GM23248 (cell line): ENCODE measurements at places on chromosomes 3 and 15. TPM values are rescaled to one million over a fixed set of nuclear protein-coding genes. Genes with fewer than 3 reads are reported as not detected.

The CYP11A1 gene
- polyA plus RNA-seq = 1.2 and 1.9 TPM in 2 replicates

DNA sequence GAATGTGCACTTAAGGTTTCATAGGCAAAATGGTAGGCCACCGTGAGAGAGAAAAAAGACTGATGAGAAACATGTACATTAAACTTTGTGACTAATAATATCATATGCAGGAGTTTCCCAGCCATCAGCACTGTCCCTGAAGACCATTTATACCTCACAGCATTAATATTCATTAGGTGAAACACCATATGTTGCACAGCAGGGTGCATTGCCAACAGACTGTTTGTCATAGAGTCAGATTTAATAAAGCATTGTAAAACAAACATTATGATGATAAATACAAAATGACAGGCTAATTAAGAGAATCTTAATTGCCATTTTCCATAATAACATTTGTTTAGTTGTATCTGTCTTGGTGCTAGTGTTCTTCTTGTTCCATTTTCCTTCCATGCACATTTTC lies 578.3 kb downstream of the EPHA3 start:
- no peak for DNase-seq

DNA sequence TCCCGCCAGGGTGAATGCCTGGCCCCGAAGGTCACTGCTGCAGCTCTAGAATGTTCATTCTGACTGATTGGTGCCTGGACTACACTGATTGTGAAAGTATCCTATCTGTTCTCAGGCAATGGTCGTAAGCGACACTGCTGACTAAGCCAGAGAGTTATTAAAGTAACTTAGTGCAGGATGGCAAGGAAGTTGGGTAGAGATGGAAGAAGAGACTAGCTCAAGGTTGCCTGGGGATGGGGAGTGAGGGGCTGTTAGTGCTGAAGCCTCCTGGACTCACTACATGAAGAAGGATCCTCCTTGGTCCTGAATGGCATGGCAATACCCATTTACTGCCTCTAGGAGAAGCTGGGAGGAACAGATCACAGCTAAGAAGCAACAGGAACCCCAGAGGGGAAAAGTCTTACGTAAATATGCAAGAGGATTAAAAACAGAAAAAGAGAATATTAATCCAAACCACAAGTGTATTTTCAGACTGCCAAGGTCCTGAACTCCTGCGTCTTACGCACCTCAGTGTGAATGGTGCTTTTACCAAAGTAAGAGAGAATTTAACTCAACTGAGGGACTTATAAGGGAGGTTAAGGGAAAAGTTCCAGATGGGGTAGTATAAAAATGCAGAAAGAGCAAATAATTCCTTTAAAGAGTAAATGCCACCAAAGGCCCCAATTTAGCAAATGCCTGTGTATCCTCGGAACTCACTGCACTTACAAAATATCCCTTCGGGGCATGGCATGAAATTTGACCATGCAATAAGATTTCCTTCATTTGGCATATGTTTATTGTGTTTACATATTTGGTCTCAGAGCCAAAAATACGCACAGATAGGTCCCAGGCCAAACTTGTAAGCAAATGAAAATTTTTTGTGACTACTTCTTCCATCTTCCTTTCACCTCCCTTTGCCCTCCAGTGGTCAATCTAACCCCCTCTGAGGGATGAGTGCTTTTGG lies 64.0 kb upstream of the DGKG start:
- DNase-seq = peak; percentile 66

DNA sequence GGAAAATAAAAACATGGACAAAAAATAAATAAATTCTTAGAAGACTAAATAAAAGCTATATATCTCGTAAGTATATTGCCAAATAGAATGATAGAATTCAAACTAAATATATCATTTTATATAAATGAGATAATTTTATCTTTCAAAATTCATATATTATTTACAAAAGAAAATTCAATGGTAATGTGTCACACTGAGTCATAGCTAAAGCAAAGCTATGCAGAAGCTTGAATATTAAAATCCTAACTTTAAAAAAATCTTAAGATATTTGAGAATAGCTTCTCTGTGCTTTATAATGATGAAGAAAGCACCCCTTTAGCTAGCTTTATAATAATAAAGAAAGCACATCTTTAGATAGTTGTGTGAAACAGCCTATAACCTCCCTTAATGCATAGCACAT lies 1010.8 kb downstream of the OTOL1 start:
- peak; percentile 29 for DNase-seq

GRCh38 chr15:28023422-28023821 lies 75.7 kb downstream of the OCA2 start:
- no peak for DNase-seq

GRCh38 chr3:155741101-155741500 lies 3.8 kb downstream of the PLCH1 start:
- DNase-seq = no peak

DNA sequence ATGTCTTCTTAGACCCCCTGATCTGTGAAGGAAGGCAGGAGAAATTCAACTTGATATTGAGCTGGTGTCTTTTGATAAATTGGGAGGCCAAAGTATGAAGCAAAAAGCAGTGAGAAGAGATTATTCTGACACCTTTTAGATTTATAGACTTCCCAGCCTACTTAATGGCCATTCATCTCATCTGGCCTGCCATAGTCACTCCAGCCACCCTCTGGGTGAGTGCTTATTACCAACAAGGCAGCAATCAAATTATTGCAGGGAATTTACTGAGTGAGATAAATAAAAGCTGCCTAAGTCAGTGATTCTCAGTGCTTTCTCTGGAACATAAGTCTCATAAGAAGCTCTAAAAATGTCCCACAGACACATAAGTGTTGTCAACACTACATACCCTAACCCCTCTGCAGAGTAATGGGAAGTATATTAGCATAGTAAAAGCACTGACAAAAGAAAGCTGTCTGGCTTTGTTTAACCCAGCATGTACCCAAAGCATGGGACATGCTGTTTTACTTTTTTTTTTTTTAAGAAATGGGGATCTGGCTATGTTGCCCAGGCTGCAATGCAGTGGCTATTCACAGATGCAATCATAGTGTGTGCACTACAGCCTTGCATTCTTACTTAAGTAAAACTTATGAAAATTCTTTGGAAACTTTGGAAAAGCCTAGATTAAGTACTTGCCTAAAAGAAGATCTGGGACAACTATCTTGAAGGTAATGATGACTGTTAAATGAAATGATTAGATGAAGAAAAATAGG lies 725.3 kb downstream of the TUSC7 start:
- no peak for DNase-seq

DNA sequence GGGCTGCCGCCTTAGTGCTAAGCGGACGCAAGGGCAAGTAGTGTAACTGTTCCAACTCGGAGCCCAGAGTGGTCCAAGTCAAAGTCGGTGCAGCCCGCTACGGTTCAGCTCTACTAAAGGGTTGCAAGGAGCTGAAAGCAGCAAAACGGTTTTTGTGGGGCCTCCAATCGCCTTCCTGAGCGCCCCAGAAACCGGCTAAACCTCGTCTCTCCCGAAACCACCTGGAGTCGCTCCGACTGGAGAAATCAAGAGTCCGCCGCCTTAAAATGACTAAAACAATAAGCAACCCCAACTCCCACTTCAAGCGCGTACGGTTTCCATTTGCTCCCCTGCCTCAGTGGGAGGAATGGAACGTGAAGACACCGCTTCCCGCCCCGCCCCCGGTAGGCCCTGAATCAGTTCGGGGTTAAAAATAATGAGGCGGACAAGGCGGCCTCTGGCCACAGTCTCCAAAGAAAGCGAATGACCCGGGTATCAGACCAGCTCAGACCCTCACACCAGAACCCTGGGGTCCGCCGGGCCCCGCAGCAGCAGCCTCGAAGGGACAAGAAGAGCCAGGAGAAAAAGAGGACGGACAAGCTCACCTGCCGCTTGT lies 401 bp downstream of the SEC11A start:
- DNase-seq = peak; percentile 70
